ENCODE measurements at places on chromosomes 16 and 17.

- DNase-seq: no peak
Observed at GRCh38 chr16:85483424-85483823, 129.7 kb upstream of the GSE1 start.

GRCh38 chr17:4527566-4528125 lies 27.5 kb downstream of the MYBBP1A start:
- DNase-seq: no peak

DNA sequence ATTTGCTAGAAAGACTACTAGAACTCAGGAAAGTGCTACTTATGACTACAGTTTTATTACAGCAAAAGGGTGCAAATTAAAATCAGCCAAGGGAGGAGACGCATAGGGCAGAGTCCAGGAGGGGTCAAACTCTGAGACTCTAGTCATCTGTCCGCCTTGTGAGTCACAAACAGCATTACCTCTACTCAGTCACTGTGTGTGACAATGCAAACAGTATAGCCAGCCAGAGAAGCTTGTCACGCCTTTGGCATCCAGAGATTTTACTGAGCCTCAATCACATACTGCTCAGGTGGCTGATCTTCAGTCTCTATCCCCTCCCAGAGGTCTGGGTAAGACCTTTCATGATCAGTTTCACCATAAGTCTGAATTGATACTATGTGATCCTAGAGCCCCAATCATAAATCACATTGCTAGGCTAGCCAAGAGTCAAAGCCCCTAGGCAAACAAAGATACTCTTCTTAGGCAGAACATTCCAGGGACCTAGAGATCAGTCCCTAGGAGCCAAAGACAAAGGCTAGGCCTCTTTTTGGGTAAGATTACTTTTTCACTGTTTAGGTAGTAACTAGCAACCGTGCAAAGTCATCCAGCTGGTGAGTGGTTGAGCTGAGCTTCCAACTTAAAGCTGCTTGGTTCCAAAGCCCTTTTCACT lies 48.8 kb upstream of the CLEC19A start:
- peak; percentile 37 for DNase-seq

- DNase-seq: no peak
Observed at GRCh38 chr16:19861133-19861532, 23.5 kb downstream of the GPRC5B start.

DNA sequence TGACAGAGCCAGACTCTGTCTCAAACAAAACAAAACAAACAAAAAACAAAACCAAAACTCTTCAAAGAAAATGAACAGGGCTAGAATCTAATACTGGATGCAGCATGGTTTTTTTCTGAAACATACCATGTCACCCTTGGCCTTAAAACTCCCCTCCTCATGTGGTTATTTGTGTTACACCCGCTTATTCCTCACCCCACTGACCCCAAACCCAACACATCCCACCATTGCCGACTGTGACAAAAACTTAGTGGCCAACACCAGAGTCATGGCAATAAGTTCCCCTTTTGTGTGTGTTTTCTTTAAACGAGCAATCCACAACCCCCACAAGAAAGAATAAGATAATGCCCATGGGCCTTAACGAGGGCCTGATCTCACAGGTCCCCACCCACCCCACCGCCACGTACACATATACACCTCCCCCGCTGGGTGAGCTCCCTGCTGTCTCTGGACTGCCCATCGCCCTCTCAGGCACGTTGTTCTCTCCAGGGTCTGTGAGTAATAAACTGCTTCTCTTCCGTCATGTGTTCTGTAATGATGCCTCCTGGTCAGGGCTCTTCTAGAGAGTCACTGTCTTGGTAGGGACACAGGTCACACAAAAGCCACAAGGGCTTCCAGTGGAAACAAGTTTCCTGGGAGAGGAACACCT lies 16.8 kb upstream of the ENGASE start:
- DNase-seq: no peak

GRCh38 chr17:60819447-60820130 lies 141.9 kb downstream of the BCAS3 start:
- no peak for DNase-seq

- DNase-seq: no peak
Observed at GRCh38 chr17:43562679-43563599, 16.8 kb upstream of the ETV4 start.

- DNase-seq: no peak
Observed at GRCh38 chr17:2295575-2295974, 8.0 kb downstream of the SMG6 start.

GRCh38 chr16:31453255-31454204 lies 5.8 kb upstream of the ARMC5 start:
- DNase-seq: peak; percentile 31

DNA sequence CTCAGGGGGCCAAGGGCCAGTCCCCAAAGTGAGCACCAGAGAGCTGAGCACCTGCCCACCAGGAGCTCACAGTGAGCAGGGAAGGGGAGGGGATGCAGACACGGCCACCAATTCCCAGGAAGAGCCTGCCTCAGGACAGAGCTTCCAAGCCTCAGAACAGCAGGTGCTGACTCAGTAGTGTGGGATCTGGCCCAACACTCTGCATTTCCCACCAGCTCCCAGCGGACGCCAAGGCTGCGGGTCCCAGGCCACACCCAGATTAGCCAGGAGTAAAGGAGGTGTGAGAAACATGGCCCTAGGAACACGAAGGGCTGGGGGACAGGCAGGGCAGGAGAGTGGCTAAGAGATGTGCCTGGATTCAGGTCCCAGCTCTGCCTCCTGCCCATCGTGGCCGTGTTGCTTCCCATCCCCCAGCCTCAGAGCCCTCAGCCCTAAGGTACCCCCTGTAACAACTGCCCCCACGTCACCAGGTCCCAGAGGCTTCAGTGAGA lies 28.4 kb upstream of the EIF1 start:
- no peak for DNase-seq

DNA sequence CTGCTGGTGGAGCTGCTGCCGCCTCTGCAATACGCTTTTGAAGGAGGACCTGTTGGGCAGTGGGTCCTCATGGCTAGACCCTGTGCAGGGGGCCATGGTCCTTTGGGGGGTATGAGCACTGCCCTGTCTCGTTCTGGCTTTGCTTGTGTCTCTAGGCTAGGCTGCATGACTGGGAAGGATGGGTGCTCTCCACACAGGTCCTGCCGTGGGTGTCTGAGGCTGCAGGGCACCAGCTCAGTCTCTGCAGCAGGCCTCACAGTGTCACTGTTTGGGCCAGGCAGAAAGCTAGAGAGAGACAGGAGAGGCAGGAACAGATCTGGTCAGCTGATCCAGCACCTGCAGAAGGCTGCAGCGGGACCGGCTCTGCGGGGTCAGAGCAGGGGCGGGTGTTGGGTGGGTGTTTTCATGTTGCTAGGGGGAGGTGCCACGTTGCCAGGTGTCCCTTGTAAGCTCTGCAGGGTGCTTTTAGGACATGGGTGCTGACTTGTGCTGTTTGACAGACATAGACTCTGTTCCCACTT lies 111.4 kb downstream of the SNX29 start:
- DNase-seq: no peak

GRCh38 chr16:55426865-55427484 lies 52.0 kb upstream of the MMP2 start:
- no peak for DNase-seq

- DNase-seq: no peak
Observed at GRCh38 chr16:12439399-12440227, 364.1 kb downstream of the CPPED1 start.

GRCh38 chr16:14405611-14406537 lies 224.2 kb downstream of the PARN start:
- DNase-seq: no peak

DNA sequence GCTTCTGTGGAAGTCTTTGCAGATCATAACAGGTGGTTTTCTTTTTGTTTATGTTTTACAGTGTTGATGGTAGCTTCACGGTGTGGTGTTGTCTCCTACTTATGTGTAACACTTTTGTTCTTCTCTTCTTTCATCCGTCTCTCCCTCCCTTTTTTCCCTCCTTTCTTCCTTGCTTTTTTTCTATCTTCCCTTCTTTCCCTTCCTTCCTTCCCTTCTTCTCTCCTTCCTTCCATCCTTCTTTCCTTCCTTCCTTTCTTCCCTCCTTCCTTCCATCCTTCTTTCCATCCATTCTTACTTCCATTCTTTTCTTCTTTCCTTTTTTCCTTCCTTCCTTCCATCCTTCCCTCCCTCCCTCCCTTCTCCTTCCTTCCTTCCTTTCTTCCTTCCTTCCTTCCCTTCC lies 31.4 kb downstream of the IRX5 start:
- DNase-seq: no peak

DNA sequence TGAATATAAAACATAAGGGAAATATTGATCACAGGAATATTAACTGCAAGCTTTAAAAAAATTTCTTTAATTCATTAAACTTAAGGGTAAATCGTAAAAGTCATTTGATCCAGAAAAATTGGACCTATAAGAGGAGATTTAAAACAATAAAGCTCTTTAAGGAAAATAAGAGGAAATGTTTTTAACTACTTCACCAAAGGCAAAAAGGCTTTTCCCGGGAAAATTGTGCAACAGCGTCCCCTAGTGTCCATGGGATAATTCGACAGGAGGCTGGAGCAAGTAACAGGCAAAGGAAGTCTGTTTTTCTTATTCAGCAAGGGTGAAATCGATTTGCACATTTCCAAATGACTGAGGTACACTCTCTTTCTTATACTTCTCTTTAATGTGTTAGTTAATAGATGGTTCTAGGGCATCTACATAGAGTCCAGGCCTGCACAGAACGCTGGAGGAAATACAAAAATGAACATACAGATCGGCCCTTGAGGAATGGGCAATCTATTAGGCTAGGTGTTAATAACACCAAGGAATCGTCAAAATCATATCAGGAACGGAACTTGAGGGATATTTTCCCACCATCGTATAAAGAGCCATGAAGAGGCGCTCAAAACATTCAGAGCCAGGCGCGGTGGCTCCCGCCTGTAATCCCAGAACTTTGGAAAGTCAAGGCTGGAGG lies 61.4 kb downstream of the ZNF18 start:
- peak; percentile 53 for DNase-seq

- DNase-seq: no peak
Observed at GRCh38 chr16:29665294-29666077, 2.4 kb downstream of the SPN start.

DNA sequence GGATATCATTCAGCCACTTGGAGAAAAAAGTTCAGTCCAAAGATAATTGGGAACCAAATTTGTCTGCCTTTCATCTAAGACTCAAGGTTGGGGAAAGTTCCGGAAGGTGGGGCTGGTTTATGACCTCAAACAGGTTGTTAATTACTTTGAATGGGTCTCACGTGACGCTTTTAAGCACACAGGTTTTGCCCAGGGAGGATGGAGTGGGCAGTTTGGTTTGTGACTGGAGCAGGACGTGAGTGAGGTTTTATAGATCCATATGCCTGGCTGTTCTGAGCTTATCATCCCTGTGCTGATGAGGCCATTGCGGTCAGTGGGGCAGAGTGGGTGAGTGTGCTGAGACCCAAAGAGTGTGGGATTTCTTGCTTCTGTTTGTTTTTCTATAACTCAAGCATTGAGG lies 38.7 kb upstream of the GPRC5B start:
- no peak for DNase-seq

DNA sequence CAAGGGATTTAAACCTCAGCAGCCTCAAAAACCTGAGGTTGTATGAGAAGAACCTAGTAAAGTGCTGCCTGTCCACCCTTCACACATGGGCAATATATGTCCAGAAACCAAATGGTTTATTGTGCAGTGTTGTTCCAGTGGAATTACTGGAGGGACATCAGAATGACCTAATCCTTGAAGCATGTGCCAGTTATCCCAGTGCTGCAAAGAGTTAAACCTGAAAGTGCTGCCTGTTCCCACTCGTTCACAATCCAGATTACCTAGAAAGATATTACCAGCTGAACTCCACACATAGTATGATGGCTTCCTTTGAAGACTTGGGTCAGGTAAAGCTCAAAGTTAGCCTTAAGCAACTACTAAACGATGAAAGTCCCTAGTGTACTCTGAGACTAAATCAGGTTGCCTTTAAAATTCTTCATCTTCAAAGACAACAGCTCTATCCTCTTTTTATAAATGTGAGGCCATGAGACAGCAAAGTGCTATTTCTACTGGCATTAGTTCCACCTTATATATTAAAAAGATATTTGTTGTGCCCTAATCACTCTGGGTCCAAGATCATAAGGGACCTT lies 133.1 kb downstream of the SNX11 start:
- no peak for DNase-seq

GRCh38 chr17:81272616-81273015 lies 22.5 kb downstream of the SLC38A10 start:
- DNase-seq: no peak

DNA sequence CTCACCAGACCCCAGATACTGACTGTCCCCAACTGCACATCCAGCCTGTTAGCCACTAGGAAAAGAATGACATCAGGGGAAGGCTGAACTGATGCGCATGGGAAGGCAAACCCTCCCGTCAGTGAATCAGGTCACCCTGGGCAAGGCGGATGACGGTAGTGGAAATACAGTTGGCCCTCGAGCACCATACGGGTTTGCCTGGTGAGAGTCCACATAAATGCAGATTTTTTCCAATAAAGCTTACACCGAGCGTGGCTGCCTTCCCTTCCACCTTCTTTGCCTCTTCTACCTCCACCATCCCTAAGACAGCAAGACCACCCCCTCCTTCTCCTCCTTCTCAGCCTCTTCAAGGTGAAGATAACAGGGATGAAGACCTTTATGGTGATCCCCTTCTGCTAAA lies 236.1 kb upstream of the TNRC6C start:
- DNase-seq: no peak

GRCh38 chr17:51257150-51258081 lies 2.4 kb downstream of the MBTD1 start:
- DNase-seq: no peak

- no peak for DNase-seq
Observed at GRCh38 chr17:74832421-74832820, 27.3 kb downstream of the GRIN2C start.

DNA sequence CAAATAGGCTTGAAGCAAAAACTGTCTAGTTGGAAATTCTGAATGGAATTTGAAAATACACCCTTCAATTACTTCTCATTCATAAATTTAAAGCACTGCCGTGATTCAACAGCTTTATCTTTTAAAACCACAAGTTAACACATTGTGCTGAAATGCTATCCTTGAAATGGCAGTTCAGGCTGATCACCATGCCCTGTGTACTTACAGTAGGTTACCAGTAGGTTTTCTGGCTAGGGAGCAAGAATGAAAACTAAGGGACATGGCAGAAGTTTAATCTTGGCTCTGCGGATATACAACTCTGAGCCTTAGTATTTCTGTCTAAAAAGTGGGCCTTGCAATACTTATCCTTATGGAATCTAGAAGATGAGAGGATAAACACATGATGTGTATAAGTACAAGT lies 28.0 kb downstream of the NXPH3 start:
- no peak for DNase-seq

DNA sequence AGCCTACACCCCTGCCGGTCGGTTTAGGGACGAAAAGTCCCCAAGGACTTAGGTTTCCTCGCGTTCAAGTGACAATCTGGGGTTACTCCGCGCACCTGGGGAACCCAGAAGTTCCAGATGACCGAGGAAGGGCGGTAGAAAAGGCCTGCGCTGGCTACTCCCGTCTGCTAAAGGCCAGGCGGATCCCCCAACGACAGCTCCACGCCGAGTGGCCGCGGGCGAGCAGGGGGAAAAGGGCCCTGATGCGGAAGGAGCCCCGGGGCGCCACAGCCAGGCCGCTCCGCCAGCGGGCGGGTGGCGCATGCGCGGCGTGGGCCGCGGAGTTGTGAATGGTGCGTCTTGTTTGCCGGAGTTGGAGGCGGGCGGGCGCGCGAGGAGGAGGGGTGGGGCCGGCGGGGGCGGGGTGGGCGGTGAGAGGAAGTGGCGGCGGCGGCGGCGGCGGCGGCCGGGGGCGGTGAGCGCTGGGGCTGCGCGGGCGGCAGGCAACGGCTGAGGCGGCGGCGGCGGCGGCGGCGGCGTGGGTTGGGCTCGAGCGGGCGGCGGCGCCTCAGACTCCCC lies at the start of gene CBFB:
Gene CBFB, plus strand, starts transcription at position 454 of the 558 bp plus-strand sequence. CDS start 259 bp downstream, outside the sequence.
- peak; percentile 91 for DNase-seq

Measured in RKO (cell line).